ENCODE measurements at places on chromosomes 2 and 18.

GRCh38 chr2:5617358-5617757 lies 74.8 kb upstream of the SOX11 start:
- DNase-seq = no peak

DNA sequence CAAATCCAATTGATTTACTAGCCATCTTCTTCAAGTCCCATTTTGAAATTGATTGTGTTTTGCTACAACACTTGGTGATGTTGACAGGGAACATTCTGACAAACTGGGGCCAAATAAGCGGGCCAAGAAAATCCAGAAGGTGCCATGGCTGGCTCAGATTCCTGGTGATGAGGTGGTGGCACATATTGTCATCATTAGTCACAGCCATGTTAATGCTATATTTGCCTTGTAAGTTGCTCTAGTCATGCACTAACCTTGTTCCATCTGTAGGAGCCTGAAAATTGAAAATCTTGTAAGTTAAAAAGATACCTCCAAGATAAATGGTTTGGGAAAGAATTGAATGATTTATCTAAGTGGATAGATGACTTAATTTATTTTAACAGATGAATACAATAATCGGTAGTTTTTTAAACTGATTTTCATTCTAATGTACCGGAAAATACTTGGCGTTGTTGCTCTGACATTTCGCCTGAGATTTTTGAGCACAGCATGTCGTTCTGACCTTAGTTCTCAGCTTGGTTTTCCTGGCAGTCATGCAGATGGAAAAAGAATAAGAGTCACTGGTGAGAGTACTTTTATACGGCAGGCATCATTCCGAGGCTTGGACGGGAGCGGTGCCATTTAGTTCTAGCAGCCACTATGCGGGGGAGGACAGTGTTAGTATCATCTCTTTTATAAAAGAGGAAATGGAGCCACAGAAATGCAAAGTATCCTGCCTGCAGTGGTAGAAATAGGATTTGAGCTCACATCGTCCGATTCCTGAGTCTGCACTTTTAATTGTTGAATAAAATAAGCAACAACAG lies 133.9 kb downstream of the ZNF532 start:
- no peak for DNase-seq

DNA sequence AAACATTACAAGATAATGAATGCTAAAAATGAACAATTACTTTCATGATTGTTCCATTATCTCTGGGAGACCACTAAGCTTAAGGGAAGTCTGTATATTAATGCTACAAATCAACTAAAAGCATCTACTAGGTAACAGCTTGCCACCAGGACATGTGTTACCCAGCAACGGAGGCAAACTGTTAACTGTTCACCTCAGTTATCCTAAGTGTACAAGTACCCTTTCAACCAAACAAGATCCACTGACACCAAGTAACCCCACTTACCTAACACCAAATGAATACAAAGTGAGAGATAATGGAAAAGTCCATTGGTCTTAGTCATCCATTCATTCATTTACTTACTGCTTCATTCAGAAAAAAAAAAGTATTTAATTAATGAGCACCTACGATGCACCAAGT lies 54.7 kb upstream of the KIDINS220 start:
- DNase-seq = no peak

- no peak for DNase-seq
Observed at GRCh38 chr2:128158176-128158575, 67.2 kb downstream of the UGGT1 start.

DNA sequence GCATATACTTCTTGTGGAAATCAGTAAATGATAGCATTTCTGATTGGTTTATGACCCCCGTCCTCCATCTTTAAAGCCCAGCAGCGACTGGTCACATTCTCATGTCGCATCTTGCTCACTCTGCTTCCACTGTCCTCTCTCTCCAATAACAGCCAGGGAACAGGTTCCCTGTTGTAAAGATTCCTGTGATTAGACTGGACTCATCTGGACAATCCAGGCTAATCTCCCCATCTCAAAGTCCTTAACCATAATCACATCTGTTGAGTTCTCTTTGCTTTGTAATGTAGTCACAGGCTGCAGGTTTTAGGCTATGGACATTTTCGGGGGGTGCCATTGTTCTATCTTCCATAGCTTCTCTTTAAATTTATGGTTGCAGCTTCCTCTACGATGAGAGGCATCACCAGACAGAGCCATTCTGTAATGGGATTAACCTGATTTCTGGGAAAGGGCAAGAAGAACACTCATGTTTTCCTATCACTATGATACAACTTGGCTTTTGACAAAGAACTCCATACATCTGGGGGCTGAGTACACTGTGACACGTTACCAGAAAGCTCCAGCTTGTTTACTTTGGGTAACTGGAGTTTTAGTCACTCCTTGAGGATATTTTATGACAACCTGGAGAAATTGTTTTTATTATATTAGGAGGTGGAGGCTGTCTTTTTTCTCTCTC lies 159.0 kb downstream of the NYAP2 start:
- DNase-seq = no peak

- no peak for DNase-seq
Observed at GRCh38 chr2:206260188-206261012, 14.1 kb upstream of the ZDBF2 start.

- no peak for DNase-seq
Observed at GRCh38 chr18:5966514-5966913, 71.2 kb upstream of the TMEM200C start.

DNA sequence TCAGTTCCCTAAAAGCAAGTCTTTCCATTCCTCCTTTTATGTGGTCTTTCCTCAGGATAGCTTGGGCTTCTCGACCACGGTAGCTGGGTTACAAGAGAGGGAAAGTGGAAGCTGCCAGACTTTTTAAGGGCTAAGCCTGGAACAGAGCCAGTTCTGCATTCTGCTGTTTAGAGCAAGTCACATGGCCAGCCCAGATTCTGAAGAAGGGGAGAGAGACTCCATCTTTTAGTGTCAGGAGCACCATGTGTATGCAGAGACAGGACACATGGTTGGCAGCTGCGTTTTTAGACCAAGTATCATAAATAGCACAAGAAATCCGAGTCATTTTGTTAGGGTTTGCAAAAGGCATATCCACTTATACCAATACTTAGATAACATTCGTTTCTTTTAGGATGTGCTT lies 4.7 kb downstream of the HMSD start:
- no peak for DNase-seq

DNA sequence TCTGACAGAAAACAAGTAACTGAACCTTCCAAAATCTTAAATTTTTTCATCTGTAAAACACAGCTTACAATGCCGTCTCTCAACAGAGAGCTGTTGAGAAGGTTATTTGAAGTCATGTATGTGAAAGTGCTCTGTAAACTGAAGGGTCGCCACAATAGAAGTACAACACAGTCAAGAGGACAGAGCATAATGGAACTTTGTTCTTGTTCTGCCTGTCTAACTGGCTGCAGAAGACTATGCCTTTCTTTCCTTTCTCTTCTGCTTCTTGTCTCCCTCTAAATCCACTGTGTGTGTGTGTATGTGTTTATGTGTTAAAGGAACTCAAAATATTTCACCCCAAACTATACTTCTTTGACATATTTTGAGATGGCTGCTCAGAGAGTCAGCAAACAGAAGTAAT lies 365.8 kb upstream of the RND3 start:
- DNase-seq = no peak

DNA sequence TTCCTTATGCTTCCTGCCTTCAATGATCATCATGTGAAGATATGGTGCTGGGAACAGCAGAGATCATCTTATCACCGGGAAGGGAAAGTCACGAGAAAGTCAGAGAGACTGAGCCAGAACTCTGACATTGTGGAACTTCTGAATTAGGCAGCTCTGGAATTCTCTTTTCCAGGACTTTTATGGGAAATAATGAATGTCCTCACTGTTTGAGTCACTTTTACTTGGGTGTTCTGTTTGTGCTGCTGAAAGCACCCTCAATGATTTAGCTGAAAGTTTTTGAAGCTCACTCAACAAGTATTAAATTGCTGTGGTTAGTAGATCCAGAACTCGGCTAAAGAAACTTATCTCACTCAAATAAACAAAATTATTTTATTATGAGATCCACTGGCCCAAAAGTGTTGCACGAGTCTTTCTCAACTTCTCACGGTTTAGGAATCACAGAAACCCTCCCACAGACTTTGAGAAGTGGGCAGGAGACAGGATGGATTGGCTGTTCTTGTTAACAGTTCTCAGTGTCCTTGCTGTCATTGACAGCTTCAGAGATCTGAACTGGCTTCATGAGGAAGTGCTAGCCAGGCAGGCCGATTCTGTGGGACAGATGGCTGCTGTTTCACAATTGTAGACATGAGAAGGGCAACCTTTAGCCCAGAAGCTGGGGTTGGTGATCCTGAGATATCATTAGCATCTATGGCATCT lies 26.4 kb upstream of the ATRAID start:
- DNase-seq = no peak
